ENCODE measurements at places on chromosomes 13 and 19.

- peak; percentile 17 for DNase-seq
Measured at GRCh38 chr19:10981252-10981895, 20.5 kb downstream of the SMARCA4 start.

DNA sequence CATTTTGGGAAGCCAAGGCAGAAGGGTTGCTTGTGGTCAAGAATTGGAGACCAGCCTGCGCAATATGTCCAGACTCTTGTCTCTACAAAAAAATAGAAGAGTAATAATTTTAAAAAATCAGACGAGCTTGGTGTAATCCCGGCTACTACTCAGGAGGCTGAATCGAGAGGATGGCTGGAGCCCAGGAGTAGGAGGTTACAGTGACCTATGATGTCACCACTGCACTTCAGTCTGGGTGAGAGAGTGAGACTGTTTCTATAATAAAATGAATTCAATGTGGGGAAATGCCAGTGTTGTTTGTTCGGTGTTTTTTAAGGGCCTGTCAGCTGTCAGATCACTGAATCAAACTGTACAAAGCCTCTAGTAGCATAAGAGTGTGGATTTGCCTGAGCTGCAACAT is 1.2 kb upstream of the FBXL3 start:
- peak; percentile 49 for DNase-seq

DNA sequence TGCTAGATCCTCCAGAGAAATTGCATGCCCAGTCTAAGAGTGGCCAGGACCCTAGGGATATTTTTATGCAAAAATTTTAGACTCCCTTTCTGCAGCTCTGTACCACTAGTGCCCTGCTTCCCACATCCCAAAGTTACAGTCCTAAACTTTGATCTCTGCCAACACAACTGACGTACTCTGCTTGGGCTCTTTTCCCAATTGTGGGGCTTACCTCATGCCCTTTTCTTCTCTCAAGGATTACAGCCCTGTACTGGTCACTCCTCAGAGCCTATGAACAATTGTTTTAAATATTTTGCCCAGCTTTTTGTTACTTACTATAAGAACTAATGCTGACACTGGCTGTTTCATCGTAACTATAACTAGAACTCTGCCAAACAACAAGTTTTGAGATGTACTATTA is 57.8 kb upstream of the FBXL3 start:
- no peak for DNase-seq

DNA sequence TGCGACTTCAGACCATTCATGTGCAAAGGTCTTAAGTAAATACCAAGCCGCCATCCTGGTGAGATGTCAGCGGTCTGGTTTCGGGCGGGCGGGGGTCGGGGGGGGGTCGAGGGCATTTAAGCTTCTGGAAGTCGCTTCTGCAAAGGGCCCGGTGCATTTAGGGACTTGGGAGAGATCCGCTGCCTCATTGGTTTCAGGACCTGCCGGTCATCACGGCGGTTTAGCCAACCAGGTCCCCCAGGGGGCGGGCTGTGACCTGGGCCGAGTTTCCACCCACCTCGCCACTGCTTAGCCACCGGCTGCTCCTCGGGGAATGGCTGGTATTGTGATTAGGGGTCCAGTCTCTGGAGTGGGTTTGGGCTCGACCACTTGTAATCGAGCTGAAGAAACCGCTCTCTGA is 7.8 kb downstream of the ANKLE1 start:
- DNase-seq = peak; percentile 92

DNA sequence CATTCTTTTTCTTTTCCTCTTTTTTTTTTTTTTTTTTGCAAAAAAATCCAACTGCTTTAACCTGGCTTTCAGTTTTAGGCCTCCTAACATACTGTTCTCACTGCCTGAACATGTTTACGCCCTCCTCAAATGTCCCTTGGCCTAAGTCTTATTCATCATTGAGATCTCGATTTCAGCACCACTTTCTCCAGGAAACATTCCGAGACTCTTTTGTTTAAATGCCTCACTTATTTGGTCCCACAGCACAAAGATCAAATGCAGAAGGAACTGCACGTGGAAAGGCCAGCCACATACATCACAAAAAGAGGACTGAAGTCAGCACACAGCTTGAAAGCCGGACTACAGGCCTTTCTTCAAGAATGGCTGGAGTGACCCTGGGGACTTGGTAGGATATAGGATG is 79.2 kb upstream of the POMP start:
- DNase-seq = no peak

DNA sequence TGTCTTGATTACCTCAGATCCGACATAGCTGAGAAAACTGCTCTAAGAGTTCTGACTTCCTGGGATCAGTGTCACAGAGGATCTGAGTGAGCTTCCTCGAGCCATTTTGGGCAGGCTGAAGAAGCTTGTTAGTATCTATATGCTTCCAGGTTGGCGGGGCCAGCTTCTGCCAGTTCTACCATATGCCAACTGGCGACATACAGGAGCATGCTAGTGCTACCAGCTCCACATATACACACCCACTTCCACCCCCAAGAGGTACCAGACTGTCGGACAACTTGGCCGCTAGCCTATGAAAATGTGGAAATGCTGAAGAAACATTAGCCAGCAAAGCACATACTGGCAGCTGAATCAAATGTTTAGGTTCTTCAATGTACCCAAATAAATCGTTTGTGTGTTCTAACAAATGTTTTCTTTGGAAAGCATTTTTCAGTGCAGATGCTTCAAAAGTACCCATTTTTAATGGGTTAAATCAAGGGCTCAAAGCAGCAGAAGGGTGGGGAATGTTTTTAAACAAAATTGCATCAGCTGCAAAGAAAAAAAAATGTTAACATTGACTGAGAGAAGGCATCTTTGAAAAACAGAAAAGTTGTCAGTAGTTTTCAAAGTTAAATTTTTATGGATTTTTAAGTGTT is 163.7 kb downstream of the KLF12 start:
- DNase-seq = no peak

- no peak for DNase-seq
Measured at GRCh38 chr19:35261356-35262100, 7.2 kb upstream of the USF2 start.

GRCh38 chr13:24348797-24349515 is 39.6 kb downstream of the C1QTNF9 start:
- DNase-seq = no peak

- no peak for DNase-seq
Measured at GRCh38 chr13:110445722-110446574, 115.6 kb downstream of the RAB20 start.

GRCh38 chr19:51098365-51099046 is 9.7 kb downstream of the CTU1 start:
- DNase-seq = peak; percentile 6

DNA sequence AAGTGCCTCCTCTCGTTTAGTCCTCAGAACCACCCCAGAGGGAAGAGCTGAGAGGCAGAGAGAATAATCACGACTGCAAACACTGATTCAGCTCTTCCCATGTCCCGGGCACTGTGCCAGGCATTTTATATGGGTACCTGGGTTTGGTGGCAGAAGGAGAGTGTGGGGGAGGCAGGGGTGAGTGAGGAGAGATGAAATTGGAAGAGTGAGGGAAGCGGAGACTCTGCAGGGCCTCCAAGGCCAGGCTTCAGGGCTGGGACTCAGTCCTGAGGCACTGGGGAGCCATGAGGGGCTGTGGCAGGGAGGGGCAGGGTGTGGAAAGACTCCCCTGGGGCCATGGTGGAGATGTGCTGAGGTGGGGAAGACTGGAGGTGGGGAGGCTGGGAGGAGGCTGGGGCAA is 8.7 kb downstream of the SYNGR4 start:
- DNase-seq = peak; percentile 10

Data from fibroblast of lung (primary cell).